ENCODE measurements at places on chromosomes 2 and 18. TPM values are rescaled to one million over a fixed set of nuclear protein-coding genes. Genes with fewer than 3 reads are reported as not detected.

AFF3 gene
- 11.9 TPM for total RNA-seq

TXNDC2 gene
- total RNA-seq: not detected

UGGT1 gene
- total RNA-seq: 44.4 TPM

RAB31 gene
- total RNA-seq: 2.2 TPM

TOGARAM2 gene
- 0.75 TPM for total RNA-seq

CCDC121 gene
- 1.6 TPM for total RNA-seq

PID1 gene
- total RNA-seq: 0.18 TPM

SPDYA gene
- total RNA-seq: 1.1 TPM

NPHP1 gene
- 1.3 TPM for total RNA-seq

RND3 gene
- not detected for total RNA-seq

ZNF396 gene
- 7.3 TPM for total RNA-seq

BOLL gene
- total RNA-seq: not detected

DNA sequence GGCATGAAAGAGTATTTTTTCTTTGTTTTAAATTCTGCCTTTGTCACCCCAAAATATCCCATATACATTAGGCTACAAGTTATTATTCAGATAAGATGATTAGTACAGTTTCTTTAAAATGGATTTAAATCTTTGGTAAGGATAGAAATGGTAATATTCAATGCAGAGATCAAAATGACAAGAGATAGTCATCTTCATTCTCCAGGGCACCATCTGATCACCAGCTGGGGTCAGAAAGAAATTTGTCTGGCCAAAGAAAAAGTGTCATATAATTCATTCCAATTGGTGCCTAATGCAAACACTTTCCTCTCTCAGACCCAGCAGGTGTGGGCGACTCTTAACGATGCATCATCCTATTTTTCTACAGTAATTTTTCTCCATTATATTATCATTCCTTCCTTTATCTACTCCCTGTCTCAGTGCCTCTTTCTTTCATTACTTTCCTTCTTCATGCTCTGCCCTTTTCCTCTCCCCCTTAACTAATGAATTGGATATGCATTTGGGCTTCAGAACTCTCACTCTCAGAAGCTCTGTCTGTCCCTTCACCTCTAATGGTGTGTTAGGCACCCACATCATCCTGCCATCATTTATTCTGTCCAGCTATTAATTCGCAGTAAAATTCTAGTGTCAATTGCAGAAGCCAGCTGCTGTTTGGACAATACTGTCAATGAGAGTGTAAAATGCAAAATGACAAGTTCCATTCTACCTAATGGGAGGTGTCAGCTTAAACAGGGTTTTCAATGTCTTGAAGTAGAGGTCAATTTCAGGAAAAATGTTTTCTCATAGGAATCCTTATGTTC lies 570.5 kb downstream of the TDRD15 start:
- DNase-seq: no peak

DNA sequence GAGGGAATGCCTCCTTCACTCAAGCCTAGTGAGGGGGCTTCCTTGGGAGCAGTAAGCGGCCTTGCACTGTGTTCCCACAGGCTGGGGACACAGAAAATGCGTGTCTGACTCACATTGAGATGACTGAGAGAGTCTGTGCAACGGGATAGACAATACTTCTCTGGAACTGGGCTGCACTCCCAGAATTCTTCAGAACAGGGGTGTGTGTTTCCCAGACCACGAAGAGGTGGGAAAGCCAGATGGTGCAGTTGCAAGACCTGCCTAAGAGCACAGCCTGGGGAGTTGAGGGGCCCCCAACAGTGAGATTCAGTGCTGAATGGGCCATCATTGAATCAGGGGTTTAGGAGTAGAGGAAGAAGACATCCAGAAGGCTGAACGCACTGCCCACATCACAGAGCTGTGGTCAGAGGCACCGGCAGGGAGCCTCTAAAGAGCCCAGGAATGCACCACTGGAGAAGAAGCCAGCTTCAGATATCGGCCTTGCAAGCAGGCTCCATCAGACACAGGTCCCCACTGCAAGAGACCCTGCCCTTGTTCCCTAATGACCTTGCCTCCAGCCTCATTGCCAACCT lies 36.6 kb upstream of the MRPL19 start:
- no peak for DNase-seq

- peak; percentile 34 for DNase-seq
Measured at GRCh38 chr2:10329880-10330699, 27.4 kb downstream of the HPCAL1 start.

DNA sequence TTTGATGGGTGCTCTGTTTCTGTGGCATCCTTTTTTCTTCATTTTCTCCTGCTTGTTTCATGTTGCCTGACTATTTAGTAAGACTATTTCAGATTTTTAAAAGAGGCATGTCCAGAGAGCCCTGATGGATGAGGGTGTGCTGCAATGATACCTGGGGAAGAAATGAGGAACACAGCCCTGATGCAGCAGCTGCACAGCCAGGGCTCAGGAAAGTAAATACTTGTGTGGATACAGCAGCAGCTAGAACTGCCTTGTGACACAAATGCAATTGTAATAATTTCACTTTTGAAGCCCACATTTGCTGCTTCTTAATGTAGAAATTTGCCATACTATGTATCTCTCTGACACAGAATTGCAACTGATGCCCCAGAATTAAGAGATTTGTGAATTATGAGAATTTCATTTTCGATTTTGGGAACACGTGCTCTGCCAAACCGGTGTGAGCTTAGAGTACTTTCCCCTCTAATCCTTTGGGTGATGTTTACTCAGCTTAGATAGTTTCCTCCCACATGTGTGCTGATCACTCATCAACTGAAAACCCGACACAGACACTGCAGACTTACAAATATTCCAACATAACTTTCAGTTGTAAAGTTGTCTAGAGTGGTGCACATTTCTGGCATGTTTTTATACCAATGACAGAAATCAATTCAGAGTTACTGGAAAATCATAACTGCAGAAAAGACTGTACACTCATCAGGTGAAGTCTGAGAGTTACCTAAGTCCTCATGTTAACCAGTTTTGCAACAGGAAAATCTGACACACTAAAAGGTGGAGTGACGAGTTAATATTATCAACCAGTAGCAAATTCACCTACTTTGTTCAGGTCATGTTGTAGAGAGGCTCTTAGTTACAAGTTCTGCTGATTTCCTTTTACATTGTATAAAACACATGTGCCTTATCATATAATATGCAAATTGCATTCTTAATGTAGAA lies 383.4 kb downstream of the CBLN2 start:
- no peak for DNase-seq

DNA sequence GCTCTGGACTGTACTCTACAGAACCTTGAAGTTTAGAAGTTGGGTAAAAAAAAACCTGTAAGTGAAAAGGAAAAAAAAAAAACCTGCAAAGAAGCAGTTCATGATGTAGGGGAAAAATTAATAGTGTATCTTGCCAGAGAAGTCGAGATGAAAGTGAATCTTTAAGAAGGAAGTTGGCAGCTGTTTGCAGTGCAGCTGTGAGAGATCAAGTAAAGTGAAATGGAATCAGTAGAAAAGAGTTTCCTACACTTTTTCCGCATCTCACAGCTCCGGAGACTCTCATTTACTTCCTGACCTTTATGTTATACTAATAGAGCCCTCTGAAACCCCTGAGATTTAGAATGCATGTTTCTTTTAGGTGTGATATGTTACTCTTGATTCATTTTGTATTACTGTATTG lies 19.2 kb downstream of the RNMT start:
- DNase-seq: no peak

DNA sequence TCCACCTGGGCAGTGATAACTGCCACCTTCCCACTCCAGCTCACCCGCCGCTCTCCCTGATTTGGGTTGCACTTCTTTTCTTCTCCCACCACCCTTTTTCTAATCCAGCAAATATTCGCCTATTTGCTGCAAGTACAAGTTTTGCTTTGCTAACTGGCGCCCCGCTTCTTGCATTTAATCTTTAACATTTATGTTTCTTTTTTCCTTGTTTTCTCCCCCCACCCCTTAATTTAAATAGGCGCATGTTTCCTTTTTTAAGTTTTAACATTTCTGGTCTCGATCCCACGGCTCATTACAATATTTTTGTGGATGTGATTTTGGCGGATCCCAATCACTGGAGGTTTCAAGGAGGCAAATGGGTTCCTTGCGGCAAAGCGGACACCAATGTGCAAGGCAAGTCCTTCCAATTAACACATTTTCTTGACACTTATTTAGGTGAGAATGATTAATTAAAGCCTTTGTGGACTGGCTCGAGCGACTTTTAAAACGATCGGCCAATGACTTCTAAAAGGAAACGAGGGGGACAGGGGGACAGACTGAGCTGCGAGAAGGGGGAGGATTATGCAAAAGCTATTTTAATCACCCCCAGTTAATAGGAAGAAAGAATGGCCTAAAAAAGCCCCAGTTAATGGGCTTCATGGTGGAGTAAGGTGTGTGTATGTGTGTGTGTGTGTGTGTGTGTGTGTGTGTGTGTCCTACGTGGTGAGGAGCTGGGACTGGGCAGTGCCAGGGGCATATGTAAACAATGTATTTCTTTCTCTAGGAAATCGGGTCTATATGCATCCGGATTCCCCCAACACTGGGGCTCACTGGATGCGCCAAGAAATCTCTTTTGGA lies 1.6 kb downstream of the TBR1 start:
- DNase-seq: no peak

- DNase-seq: no peak
Measured at GRCh38 chr2:234478121-234478858, 18.6 kb downstream of the ARL4C start.

DNA sequence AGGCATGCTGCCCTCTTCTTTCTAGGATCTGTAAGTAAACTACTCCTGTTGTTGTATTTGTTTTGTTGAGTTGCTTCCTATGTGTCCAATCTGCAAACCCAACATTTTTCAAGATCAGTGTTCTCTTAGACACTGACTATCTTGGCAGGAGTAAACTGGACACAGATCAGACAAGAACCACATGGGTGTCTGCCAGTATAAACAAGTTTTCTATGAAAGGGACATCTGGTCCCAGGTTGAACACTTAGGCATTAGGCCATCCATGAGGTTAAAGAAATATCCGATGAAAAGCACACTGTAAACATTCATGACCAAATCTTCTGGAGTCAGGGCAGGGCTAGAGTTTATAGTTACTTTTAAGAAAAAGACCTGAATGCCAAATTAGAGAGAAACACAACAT lies 441.8 kb downstream of the NYAP2 start:
- no peak for DNase-seq

- no peak for DNase-seq
Measured at GRCh38 chr18:12779456-12779855, 76.6 kb downstream of the PSMG2 start.

DNA sequence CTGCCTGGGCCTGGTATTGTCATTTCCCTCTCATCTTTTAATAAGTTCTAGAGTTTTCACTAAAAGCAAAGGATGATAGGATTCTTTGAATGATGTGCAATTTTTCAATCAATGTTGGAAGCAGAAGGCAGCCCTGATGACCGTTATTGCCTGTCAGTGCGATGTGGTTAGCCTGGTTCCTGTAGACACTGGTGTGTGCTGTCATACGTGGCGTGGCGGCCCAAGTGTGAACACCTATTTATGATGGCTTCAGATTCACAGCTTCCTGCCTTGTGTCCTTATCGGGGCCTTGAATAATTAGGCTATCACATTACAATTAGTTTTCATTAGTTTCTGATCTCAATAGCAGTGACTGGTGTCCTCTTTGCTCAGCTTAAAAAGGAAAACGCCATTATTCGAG lies 218.5 kb downstream of the TPGS2 start:
- no peak for DNase-seq

GRCh38 chr18:35131387-35132020 lies 90.3 kb downstream of the MAPRE2 start:
- DNase-seq: no peak

- no peak for DNase-seq
Measured at GRCh38 chr2:157672129-157672528, 43.5 kb upstream of the ACVR1C start.

- no peak for DNase-seq
Measured at GRCh38 chr18:44788334-44788733, 107.6 kb downstream of the SETBP1 start.

DNA sequence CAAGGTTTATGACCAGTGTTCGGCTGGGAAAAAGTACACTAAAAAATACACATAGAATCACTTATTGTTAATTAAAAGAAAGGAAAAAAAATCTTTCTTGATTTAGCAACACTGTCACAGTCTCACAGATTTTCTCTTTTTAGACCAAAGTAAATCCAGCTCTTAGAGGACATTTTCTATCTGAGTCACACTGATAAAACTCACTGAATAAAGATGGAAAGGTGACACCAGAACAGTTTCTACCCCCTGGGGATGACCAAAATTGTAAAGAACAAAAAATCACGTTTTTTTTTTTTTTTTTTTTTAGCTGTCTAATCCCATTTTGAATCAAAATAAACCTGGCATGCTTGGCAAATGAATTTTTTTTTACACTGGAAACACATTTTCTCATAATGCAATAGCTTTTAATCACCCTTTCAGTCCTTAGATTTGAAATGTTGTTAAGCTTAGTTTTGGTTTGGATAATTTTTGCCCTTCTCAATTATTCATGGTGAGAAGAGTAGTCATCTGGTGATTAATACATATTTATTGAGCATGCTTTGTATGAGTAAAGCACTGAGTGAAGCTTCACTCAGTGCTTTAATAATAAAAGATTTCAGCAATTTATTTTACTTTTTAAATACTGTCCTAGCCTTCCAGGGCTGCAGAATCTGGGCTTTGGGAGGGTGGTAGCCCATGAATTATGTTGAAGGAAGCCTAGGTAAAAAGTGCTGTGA lies 886.3 kb downstream of the SLC4A3 start:
- no peak for DNase-seq

- DNase-seq: no peak
Measured at GRCh38 chr18:23921716-23922285, 92.8 kb upstream of the TTC39C start.

GRCh38 chr2:58484221-58484620 lies 243.1 kb upstream of the FANCL start:
- DNase-seq: no peak

GRCh38 chr2:65298089-65298488 lies 70.5 kb downstream of the ACTR2 start:
- DNase-seq: no peak

- DNase-seq: no peak
Measured at GRCh38 chr18:3598581-3598980, 148.6 kb downstream of the TGIF1 start.

DNA sequence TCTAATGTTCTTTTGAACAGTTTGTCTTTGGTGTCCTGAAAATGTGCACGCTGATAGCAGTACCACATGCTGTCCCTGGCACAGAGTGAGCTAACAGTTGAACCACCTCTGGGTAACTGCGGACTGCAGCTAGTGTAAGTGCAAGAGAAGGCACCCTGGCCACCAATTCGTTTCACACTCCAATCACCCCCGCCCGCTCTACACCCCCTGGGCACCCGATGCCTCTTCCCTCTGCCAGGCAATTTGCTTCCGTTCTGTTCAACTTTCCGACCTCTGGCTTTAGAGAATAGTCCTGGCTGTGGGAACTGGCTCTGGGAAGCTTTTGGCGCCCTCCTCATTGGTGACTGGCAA lies 1.4 kb downstream of the DOCK10 start:
- no peak for DNase-seq

- DNase-seq: peak; percentile 39
Measured at GRCh38 chr2:230713331-230714135, 891 bp downstream of the CAB39 start.

DNA sequence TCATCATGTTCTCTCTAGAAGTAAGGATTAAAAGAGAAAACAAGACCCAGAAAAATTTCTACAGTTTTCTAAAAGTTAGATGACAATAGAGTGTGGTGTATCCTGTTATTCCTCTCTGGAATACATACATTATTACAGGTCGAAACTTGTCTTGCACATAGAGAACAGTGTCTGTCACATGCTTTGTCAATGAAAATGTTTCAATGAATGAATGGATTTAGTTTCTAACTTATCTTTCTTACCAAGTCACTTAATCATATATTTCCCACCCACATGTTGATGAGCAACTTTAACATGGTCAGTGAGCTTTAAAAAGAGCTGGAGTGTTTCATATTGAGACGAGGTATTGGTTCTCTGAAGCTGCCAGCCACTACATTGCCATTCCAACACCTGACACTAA lies 4.3 kb downstream of the DSG4 start:
- no peak for DNase-seq

Data from naive thymus-derived CD8-positive, alpha-beta T cell (primary cell).